ENCODE measurements at places on chromosomes 12 and 14. TPM values are rescaled to one million over a fixed set of nuclear protein-coding genes. Genes with fewer than 3 reads are reported as not detected.
A peak's percentile ranks its signal among the peaks of the same experiment; 100 is the strongest.

GRCh38 chr14:47555333-47555732 lies 120.1 kb downstream of the MDGA2 start:
- no peak for DNase-seq

DNA sequence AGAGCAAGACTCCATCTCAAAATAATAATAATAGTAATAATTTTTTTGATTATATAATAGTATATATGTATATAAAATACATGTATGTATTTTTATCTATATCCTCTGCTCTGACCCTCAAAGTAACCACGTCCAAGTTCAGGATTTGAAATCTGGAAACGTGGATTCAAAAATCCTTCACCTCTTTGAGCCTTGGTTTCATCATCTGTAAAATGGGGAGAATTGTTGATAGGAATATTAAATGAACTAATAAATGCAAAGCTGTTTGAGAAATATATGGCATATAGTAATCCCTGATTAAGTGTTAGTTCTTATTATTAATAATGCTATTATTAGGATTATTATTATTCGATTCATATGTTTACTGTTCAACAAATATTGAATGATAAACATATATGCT lies 2.6 kb downstream of the P2RX7 start:
- DNase-seq = no peak

GRCh38 chr12:58809064-58809607 lies 111.2 kb downstream of the LRIG3 start:
- DNase-seq = peak; percentile 10

GRCh38 chr14:61355892-61356325 lies 34.5 kb downstream of the PRKCH start:
- no peak for DNase-seq

VAMP1 gene
- 18.3 TPM for polyA plus RNA-seq

GRCh38 chr12:65891219-65891618 lies 66.9 kb downstream of the HMGA2 start:
- DNase-seq = no peak

DNA sequence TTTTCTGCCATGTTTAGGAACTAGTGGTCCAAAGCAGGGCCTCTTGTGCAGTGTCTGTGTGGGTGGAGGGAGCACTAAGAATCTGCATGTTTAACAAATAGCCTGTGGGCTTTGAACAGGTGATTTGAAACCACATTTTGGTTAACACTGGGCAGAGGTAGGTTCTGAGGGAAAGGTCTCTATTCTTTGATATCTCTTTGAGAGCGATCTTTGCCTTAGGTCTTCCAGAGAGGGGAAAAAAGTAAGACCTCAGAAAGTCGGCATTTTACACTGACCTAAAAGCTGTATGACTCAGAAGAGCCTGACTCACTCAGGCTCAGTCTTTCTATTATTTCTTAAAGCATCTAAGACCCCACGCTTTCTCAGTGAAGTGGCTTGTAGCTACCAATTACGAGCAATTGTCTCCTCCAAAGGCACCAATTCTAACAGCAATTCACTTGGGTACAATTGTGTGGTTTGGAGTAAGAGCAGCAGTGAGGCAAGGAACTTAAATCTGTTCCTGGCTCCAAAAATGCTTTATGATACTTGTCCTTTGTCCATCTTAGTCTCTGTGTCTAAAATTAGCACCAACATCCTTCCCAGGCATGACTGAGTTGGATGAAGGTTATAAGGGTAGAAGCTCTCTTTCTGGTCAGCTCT lies 8.8 kb downstream of the EIF2B2 start:
- DNase-seq = no peak

DNA sequence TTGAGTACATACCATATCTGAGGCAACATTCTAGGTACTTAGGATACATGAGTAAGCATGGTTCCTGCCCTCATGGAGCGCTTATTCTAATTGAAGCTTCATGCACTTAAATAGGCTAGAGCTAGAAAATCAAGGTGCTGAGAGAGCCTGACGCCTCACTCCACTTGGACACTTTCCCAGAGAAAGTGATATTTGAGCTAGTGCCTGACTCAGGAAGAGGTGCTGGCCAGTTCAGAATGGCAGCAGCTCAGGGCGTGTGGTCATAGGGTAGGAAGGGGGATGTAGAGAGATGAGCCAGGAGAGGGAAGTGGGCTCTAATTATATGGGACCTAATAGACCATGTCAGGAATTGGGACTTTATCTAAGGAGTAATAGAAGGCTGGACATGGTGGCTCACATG lies 33.3 kb downstream of the TULP3 start:
- DNase-seq = no peak

TAS2R13 gene
- 0.10 TPM for polyA plus RNA-seq

DNA sequence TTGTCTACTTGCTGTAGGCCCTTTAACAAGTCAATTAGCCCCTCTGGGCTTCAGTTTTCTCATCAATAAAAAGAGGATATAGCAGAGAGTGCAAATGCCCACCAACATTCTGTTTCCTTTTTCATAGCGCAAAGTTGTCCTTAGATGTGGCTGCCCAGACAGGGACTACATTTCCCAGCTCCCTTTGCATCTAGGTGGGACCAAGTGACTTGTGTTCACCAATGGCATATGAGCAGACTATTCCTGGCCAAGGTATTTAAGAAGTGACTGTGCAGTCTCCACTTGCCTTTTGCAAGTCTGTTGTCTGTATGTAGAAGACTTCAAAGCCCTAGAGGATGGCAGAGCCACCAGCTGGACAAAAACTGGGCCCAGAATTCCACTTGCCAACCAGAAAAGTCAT lies 59.7 kb downstream of the DAO start:
- no peak for DNase-seq

All from AG04450 (cell line).